Dermis microvascular lymphatic vessel endothelial cell (primary cell): ENCODE measurements at places on chromosomes 2 and 18. TPM values are rescaled to one million over a fixed set of nuclear protein-coding genes. Genes with fewer than 3 reads are reported as not detected.

DNA sequence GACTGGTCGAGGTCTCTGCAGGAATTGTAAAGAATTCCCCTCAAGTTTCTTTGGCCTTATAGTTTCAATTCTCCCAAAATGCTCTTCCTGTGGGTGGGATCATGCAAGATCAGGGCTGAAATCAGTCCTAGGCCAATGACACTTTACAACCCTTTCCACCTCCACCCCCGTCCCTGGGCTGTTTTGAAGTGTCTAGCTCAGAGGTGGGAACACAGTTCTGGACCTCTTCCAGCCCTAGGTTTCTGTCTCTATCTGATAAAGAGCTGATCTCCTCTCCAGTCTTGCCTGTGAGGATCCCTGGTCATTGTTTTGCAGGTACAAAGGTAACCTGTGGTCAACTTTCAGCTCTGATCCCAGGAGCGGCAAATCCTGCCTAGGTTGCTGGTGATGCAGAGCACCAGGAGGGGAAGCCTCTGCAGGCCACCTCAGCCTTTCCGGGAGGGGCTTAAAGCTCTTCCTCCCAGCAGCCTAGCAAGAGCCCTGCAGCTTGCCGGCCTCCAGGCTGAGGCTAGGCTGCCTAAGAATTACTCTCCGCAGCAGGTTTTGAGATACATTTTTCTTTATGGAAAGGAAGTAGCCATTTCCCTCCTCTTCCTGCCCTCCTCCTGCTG, 69.8 kb upstream of the WIPF1 start:
- DNase-seq: peak; percentile 25

DNA sequence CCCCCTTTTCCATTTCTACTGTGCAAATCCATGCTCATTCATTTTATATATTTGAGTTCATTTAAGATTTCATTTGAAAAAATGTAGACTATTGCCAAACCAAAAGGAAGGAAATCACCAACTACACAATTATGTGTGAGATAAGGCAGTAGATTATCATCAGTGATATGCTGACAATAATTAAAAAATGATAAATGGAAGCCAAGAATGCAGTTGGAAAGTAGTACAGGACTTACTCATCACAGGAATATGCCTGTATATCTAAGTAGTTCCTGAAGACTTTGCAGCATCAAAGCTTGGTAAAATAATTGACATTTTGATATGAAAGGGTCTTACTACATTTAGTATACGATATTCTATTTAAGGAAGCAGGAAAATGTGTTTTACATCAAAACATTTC, 166.1 kb upstream of the OTX1 start:
- DNase-seq: peak; percentile 18

DNA sequence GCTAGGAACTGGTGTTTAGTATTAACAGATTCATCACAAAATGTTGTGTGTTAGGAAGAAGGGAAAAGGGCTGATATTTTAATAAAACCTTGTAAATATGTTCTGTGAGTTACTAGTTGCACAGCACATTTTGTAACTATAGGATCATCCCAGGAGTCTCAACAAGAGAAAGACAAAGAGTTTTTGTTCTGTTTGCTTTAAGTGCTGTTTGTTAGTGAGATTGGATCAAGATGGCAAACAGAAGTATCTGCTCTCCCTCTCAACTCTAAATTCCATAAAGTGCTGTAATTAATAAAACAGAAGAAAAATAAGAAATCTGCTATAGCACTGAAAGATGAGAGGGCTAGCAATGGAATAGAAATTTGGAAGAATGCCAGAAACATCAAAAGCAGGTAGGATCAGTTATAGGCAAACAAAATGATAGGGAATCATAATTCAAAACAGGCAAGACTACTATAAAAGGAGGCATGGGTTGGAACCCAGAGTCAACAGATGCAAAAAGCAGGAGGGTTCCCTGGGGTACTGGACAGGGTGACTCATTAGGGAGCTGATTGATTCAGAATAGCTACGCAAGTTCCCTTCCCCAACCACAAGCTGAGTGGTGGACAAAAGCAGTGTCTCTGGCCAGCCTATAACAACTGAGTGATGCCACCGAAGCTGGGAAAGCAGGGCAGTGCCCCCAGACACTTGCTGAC, 75.8 kb downstream of the DYNC1I2 start:
- DNase-seq: no peak

MYO7B gene
- 0.13 TPM in 2 replicates for total RNA-seq

SFTPB gene
- not detected in 2 replicates for total RNA-seq
